Activated gamma-delta T cell (primary cell): ENCODE measurements at places on chromosomes 12 and 14.

DNA sequence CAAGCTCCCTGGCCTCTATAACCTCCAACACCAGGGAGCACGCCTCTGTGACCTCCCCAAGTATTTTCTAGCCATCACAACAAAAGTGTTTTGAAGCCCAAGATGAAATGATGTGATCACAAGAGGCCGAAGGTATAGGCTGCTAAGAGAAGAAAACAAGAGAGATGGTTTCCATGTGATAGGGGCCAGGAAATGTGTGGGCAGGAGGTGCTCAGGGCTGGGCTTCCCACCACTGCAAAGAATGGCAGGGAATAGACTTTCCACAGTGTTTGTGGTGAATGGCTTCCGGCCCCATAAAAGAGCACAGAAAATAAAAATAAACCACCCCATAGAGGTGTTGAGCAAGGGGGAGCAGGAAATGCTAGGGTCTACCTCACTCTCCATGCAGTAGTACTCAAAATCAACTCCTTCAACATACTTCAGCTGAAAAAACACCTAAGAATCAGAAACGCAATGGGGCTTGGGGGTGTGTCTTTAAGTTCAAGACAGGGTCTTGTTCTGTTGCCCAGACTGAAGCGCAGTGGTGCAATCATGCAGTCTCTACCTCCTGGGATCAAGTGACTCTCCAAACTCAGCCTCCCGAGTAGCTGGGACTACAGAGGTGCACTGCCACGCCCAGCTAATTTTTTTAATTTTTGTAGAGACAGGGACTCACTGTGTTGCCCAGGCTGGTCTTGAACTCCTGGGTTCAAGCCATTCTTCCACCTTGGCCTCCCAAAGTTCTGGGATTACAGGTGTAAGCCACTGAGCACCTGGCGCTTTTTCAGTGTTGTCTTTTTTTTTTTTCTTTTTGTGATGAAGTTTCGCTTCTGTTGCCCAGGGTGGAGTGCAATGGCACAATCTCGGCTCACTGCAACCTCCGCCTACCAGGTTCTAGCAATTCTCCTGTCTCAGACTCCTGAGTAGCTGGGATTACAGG lies 27.1 kb downstream of the DAD1 start:
- DNase-seq: no peak

GRCh38 chr14:63371033-63371432 lies 52.3 kb upstream of the GPHB5 start:
- no peak for DNase-seq

DNA sequence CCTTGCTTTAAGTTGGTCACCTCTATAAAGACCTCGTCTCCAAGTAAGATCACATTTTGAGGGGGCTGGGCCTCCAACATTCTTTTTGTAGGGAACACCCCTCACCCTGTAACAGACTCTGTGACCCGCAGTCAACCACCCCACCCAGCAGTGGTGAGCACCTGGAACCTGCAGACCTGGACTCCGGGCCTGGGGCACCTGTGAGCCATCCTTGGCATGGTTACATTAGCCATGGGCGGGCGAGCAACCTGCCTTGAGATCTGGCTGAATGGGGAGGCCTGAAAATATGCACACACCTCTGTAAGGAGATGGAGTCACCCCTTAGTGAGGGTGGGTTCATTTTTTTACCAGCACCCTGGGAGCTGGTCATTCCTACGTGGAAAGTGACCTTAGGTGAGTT lies 95.3 kb downstream of the RIMBP2 start:
- no peak for DNase-seq

- DNase-seq: no peak
These were observed 38.1 kb downstream of the DIO3 start for GRCh38 chr14:101599234-101599885.

GRCh38 chr12:25480145-25480544 lies 72.9 kb downstream of the LMNTD1 start:
- no peak for DNase-seq

- no peak for DNase-seq
These were observed 40.0 kb downstream of the SCN8A start for GRCh38 chr12:51630986-51631385.

DNA sequence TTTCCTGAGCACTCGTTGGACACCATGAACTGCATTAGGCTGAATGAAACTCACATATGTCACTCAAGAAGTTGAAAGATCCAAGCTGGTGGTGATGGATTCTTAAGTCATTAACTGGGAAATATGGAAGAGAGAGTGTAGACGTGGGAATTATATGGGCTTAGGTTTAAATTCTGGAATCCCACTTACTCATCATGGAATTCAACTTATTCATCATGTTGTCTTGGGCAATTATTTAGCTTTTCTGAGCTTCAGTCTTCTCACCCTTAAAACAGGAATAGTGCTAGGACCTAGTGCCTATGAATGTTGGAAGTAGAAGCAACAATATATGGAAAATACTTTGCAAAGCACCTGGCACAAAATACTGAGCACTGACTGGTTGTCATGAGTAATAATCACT lies 292.4 kb upstream of the TBX3 start:
- DNase-seq: no peak

DNA sequence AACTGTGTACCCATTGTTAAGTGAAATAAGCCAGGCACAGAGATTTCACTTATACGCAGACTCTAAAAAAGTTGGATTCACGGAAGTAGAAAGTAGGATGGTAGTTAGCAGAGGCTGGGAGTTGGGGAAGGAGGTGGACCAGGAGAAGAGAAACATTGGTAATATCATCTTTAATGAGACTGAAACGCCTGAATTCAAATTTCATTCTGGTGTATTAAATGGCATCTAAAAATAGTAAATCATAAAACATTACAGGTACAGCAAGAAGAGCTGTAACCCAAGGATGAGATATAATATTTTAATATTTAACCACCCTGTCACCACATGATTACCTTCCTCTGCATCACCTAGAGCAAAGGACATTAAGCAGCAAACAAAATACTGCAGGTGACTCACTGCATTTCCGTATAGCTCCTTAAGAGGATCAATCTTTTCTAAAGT lies 99.4 kb downstream of the EPS8 start:
- DNase-seq: no peak

- no peak for DNase-seq
These were observed 65.1 kb downstream of the RNFT2 start for GRCh38 chr12:116803013-116803736.

DNA sequence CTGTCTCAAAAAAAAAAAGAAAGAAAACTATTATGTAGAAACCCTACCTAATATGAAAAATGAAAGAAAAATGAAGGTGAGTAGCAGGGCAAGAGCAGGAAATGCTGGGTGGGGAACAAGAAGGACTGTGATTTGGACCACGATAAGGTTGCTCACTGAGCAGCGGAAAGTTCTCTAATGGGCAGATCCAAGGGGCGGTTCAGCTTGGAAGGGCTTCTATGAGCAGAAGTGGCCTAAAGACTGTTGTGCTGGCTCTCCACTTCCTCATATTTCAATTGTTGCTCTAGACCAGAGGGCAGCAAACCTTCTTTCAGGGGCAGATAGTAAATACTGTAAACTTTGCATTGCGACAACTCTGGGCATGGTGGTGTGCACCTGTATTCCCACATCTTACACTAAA lies 16.3 kb upstream of the NFYB start:
- no peak for DNase-seq

GRCh38 chr12:79691511-79692248 lies 916 bp upstream of the PAWR start:
- no peak for DNase-seq

- DNase-seq: no peak
These were observed 286.6 kb downstream of the C12orf75 start for GRCh38 chr12:105616971-105617540.

DNA sequence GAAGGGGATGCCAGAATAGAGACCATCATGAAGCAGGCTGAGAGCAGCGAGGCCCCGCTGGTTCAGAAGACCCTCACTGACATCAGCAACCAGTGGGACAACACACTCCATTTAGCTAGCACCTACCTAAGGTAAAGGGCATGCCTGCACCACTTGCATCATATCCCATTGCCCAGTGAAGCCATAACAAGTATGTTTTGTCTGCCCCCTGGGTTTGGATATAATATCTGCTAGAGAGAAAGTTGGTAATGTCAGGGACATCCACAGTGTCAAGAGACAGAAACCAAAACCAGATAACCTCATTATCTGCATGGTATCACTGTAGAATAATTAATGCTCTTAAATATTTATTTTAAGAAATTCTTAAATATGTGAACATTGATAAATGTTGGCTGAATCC lies 173.8 kb downstream of the SYNE2 start:
- no peak for DNase-seq

DNA sequence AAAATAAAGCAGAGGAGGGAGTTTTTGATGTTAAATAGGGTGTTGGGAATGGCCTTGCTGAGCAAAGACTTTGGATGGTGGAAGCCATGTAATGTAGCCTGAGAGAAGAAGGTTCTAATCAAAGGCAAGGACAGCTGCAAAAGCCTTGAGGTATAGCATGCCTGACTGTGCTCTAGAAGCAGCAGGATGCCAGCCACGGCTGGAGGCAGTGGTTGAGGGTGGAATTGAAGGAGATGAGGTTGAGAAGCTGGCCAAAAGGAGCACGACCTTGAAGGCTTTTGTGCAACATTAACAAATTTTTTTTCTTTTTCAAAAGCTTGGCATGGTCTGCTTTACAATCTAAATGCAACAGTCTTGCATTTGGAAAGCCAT lies 42.3 kb upstream of the CSRP2 start:
- DNase-seq: no peak

DNA sequence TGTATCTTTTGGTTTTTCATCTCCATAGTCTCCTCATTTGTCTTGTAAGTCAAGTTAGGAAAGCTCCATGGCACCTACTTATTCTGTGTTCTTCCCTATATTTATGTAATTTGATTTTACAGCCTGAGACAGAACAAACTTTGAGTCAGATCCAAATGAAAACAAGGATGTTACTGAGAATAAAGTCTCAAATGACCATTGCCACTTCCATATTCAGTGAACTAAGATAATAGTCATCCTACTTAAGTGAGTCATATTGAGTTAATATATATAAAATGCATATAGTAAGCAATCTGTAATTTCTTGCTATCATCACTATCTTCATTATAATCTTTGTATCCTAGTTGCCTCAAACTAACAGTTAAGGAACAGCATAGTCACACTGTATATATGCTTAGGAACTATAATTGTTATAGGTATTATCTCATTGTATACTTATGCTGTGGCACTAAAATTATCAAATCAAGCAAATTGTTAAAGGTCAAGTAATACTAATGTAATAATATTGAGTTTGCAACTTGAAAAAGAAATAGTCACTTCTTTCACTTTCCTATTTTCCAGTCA lies 30.8 kb downstream of the TMTC3 start:
- no peak for DNase-seq

- DNase-seq: no peak
These were observed 443.5 kb downstream of the TMTC2 start for GRCh38 chr12:83130178-83130577.
